Activated CD4-positive, alpha-beta T cell treated with anti-CD3 and anti-CD28 coated beads, Interleukin-2, amount 50 U/mL, for 1 hour (primary cell): ENCODE measurements at places on chromosomes 6 and 20.
A peak's percentile ranks its signal among the peaks of the same experiment; 100 is the strongest.

DNA sequence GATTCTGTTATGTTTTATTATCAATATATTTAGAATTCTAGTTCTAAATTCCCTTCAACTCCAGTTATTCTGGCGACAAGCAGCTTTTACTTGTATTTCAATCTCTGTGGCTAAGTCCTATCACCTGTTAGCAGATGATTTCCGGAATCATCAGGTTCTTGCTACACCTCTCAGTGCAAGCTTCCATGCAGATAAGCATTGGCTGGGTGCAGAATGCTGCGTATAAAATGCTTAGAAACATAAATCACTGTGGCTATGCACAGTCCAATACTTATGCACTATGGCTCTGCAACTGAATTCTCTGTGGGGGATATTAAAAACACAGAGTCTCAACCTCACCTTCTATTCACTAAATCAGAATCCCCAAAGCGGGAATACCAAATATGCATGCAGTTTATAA is 720.0 kb downstream of the EYS start:
- no peak for DNase-seq

DNA sequence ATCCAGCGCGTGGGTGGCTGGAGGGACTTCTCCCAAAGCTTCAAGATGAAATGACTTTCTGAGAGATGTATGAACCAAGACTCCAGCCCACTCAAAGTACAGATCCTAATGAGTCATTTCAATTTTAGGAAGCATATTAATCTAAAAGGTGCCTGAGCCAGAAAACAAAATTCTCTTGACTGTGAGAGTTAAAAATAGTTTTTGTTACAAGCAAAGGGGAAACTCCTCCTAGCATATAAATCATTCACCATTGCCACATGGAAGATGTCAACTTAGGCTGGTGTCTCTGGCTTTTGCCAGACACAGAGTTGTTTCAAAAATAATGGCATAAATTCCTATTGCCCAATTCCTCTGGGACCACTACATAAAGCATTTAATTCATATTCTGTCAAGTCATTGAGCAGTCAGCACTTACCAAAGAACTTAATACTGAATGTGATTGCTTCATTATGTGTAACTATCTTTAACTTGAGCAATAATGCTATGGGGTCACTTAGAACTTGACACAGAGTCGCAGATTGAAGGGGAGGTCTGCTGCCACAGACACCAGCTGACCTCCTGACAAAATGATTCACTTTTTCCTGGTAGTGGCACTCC is 280.6 kb downstream of the SLC35F1 start:
- DNase-seq: no peak

DNA sequence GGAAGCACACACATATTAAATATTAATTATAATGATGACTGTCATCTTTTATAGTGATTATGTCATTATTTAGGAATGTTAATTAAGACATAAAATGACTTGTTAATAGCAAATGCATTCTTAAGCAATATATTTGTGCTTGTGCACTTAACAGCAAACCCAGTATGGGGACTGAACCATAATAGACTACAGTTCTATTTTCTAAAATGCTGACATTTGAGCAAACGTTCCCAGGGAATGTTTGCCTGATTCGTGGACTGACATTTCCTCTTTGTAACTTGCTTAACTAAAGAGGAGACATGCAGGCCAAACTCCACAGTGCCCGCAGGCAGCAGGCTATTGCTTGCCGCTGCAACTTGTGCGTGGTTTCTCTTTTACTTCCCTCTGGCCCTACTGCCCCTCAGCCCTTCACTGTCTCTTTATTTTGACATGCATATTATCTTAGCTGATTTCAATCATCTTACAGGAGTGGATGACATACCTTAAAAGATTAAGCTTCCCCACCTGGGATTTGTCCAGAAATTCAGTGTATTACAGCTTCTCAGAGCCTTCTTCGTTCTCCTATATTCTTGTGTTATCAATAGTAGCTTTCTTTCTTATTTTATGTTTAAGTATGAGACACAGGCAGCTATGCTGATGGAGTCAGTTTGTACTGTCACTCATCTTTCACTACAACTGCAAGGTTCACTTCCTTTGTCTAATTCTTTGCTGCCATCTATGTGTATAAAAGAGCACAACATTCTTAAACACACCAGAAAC is 141.5 kb downstream of the GMDS start:
- DNase-seq: no peak

DNA sequence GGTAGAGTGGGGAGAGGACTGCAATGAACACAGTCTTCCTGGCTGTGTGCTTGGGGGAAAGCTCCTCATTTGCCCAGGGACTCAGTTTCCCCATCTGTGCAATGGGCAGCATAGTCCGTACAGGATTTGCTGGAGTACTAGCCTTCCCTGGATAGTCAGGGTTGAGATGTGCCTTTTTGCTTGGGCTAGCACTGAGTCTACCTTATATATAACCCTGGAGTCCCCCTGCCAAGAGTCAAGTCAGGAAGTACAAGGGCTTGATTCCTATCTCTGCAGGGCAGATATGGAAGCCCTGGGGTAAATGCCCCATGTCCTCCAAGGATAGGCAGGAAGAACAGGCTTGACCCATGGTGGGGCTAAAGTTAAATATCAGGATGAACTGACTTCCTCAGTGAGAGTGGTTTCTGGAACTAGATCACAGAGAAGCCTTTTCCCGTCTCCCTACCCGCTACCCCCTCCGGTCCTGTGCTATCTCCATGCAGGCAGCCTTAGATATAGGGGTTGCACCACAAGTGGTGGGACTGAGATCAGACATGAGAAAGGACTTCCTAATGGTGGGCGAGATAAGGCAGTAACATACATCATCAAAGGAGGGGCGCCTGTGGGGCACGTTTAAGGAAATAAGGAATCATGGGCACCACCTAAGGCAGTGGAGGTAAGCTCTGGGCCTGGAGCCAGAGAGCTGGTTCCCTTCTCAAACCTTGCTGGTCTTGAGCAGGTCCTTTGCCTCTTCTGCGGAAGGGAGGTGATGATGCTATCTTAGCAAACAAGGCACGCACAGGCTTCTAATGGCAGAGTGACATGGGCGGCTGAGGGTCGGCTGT is 157.9 kb downstream of the MRPL14 start:
- DNase-seq: no peak

GRCh38 chr20:1801929-1802306 is 93.3 kb upstream of the SIRPA start:
- DNase-seq: no peak

DNA sequence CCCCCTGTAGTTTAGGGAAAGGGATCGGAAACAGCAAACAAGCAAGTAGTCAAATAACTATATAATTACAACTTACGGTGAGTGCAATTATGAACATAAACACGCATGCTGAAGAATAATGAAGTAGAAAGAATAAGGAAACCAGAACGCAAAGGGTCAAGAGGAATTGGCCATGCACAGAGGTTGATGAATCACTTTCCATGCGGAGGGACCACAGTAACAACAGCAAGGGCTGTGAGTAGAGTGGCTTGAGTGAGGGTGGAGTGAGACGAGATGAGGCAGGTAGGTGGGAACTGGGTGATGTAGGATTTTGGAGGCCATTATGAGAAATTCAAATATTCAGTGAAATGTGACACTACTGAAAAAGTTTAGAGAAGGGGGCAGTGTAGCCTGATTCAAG is 112.2 kb upstream of the LAMP5 start:
- DNase-seq: no peak

DNA sequence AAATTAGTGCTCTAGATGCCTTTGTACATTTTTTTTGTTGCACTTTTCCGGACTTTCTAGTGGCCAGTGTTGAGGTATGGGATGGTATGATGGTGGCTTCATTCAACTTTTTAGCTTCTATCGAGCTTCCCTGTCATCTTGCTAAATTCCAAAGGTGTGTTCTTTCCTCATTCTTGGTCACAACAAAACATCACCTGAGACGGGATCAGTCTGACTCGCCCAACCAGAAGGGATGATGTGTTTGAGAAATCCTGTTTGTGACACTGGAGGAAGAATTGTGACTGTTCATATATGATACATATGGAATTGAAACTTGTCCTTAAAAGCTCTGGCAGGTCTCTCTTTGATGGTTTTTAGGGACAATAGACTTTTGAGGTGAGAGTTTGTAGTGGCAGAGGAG is 33.8 kb downstream of the KCNS1 start:
- no peak for DNase-seq

DNA sequence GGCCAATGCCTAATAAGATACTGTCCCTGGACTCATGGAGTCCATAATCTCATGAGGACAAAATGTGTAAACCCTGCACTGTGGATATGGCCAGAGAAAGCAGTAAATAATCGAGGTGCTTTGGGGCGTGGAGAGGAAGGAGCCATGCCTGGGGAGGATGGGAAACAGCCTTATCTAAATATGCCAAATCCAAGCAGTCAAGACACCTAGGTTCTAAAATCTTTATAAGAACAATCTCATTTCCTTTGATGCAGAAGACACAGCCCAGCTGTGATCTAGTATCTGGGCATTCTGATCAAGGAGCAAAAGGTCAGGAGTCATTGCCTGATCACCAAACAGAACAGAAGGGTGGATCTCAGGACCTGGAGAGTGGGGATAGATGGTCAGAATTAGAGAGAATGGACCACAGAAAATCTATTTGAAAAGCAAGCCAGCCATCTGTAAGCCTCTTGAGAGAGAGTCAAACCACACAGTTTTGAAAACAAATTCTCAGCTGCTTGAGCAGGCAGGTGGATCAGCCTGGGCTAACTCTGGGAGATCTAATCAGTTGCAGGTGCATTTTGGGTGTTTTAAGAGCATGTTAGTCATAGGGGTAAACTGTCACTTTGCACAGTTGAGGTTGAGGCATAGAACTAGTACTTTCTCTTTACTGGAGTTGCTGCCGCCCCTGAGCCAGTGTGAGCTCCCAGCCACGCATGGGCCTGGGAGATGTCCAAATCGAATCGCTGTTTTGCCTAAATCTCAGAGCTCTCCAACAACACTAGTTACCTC is 130.8 kb upstream of the TNFAIP3 start:
- peak; percentile 17 for DNase-seq

DNA sequence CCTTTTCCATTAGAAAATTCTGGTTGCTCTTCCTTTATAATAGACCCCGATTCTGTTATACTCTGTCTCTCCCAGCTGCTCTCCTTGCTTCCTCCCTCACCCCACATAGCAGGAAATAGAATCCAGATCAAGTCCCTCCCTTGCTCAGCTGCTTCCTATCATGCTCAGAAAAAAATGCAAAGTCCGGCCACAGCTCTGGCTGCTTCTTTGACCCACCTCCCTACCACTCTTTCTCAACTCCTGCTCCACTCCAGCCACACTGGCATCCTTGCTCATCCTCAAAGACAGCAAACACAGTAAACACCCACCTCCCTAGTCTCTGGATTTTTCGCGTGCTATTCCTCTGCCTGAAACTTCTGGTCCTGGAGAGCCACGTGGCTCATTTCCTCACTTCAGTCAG is 9.1 kb upstream of the SLC22A16 start:
- DNase-seq: no peak

DNA sequence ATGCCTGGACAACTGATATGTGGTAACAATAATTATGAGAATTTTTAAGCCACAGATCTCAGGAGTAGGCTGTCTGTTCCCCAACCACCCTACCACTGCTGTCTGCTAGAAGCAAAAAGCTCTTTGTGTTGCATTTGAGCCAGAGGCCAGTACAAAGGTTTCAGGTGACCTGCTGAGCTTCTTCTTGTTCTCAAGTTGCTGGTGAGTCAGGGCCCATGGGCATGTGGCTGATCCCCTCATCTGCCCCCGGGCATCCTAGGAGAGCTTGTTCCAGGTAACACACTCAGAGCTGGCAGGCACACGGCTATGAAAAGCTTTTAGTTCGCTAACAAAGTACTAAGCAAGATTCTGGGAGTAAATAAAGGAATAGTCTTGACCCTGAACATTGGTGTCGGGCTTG is 285.3 kb downstream of the CDC5L start:
- no peak for DNase-seq

DNA sequence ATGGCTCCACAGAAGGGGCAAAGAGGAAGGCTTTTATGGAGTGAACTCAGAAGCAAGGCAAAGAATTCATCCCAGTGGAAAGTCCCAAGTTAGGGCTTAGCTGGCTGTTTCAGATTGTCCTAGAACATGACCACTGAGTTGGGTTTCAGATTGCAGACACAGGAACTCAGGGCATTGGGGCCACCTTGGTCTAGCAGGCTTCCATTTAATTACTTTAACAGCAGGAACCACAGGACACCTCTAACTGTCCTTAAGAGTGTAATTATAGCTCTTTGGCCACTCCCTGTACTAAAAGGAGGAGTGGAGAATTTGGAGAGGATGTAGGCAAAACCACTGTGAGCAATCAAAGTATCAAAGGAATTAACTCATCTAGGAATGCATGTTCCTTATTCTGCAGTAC is 150.6 kb upstream of the AGPAT4 start:
- DNase-seq: no peak

GRCh38 chr6:47524136-47524845 is 46.7 kb downstream of the CD2AP start:
- DNase-seq: no peak

- DNase-seq: no peak
Measured at GRCh38 chr6:52571099-52571755, 5.6 kb downstream of the TRAM2 start.

DNA sequence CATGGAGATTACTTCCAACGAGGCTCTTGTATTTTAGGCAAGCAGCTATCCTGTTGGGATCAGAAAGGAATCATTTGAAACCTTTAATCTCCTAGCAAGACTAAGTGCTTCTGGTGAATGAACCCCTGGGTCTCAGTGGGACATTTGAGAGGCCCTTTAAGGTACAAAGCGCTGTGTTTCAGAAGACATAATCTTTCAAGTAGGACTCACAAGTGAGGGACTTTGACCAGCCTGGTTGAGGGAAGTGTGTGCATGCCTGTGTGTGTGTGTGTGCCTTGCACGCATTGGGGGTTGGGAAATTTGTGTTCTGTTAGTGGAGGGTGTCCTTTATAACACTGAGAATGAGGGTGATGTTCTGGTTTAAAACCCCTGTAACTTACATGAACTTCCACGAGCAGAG is 64.4 kb upstream of the KCNG1 start:
- DNase-seq: no peak

- no peak for DNase-seq
Measured at GRCh38 chr6:135088818-135089809, 34.5 kb upstream of the HBS1L start.

DNA sequence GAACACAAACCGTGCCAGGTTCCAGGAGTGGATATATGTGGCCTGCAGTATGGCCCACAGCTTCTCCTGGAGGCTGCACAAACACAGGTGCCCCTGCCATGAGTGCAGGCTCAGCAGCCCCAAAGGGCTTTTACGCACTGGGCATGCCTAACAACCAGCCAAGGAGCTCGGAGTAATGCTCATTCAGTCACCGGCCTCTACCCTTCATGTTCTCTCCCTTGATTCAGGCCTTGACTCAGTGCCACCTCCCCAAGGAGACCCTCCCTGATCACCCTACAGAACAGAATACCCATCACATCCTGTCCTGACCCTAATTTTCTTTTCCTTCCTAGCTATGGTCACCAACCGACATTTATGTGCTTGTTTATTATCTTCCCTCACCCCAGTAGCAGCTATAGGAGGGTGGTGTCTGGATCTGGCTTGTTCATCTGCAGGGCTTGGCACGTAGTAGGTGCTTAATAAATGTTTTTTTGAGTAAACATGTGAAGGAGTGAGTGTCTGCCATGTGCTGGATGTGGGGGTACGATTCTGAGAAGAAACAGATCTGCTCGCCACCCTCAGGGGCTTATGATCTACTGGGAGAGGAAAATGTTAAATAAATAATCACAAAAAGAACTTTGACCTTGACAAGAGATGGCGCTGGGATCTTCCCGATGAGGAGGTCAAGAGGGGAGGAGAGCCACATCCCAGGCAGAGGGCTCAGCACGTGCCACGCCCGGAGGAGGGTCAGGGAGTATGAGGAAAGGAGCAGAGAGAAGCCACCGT is 9.2 kb downstream of the PXMP4 start:
- no peak for DNase-seq
